ENCODE measurements at places on chromosomes 11 and 22.

- DNase-seq, result no peak
Observed at GRCh38 chr11:118052581-118053206, 24.2 kb upstream of the TMPRSS4 start.

GRCh38 chr11:7186190-7186589, 65.5 kb upstream of the SYT9 start:
- no peak for DNase-seq

GRCh38 chr11:134670247-134670782, 258.3 kb upstream of the B3GAT1 start:
- DNase-seq, result no peak

- no peak for DNase-seq
Observed at GRCh38 chr11:122814401-122814800, 23.9 kb upstream of the CRTAM start.

GRCh38 chr22:46969491-46969890, 207.0 kb downstream of the TBC1D22A start:
- DNase-seq, result no peak

- DNase-seq, result no peak
Observed at GRCh38 chr22:22894740-22895731, 7.4 kb downstream of the IGLL5 start.

DNA sequence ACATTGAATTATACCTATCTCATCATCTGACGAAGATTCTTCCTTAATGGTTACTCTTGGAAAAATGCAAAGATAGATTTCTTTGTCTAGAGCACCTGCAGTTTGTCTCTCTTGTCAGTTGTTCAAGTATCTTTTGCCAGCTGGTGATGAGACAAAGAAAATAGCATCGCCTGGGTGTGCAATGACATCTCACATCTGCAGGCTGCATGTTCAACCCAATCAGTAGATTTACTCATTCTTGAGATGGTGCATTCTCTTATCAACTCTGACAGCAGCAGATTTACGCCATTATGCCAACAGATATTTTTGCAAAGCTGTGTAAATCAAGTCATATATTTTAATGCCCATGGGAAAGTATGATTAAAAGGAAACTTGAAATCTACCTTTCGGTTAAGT, 164.6 kb upstream of the PDGFD start:
- no peak for DNase-seq

DNA sequence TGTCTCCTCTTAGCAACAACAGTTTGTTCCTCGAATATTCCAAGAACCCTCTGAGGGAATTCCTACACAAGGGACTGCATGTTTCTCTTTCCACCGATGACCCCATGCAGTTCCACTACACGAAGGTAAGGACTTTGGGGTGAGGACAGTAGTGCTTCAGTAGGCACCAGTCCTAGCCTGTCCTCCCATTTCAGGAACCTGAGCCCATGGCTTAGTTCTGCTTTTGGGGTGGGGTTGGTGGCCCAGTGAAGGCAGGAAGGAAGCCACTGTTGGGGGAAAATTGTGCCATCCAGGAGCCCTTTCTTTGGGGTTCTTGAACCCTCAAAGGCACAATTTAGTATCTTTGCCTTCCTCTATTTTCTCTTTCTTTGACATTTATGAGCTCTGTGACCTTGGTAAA, 38.2 kb downstream of the RNF141 start:
- no peak for DNase-seq

GRCh38 chr22:41481131-41481830, 12.4 kb downstream of the ACO2 start:
- DNase-seq, result no peak

DNA sequence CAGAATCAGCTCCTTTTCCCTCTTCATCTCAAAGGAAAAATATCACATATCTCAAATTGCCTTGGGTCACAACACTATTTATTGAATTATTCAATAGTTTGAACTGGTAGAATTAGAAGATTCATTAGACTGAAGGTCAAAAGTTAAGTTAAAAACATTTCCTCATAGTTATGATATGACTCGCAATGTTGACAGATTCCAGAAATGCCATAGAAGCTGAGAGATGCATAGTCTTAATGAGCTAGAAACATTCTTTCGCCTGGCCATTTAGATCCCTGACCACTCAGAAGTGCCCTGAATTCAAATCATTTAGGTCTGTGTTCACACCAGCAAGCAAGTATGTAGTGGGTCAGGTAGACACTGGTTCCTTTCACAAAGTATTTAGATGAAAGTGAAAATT, 44.4 kb downstream of the FAT3 start:
- DNase-seq, result no peak

DNA sequence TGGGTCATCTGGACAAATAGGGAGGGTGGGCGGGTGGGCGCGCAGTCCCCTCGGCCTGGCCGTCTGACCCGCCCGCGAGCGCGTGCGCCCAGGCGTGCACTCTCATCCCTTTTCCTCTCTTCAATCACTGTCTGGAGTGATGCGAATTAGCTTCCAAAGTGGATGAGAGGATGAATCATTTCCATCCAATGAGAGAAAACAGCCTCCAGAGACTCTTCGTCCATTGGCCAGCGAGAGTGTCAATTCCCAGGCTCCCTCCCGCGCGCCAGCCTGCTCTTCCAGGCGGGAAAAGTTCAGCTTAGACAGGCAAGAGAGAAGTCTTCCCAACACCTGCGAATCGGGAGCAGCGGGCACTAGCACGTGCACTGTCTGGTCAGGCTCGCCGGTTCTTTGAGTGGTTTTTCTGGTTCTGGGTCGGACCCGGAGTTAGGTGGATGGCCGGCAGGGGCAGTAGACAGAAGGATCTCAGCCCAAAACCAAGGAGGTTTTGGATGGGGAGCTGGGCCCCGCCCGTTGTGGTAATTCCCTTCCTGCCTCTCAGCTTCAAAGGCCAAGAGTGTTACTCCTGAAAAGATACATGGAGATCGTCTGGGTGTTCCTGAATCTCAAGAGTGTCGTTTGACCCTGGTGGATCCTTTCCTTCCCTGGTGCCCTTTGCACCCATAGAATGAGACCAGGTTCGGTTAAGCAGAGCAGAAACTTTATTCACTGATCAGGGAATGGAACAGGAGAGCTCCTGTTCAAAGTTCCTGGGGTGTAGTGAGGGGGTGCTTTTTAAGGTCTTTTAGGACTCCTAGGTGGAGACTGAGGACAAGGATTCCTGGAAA, 33.4 kb upstream of the GLYATL1 start:
- no peak for DNase-seq

DNA sequence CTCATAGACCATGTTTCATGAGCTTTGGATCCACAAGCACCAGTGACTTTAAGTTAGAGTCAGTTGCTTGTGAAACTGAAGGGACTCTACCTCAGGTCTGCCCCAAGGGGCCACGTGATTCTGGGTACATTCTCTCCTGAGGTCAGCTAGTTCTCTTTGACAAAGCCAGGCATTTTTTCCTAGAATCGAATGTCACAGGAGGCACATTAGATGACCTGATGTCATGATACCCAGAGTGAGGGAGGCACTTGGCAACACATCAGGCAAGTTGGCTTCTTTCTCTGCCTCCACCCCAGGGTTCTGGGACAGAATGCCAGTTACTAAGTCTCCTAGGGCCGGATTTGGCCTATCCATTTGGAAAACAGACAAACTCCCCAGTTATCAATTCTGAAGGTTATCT, 93.0 kb downstream of the APIP start:
- no peak for DNase-seq

DNA sequence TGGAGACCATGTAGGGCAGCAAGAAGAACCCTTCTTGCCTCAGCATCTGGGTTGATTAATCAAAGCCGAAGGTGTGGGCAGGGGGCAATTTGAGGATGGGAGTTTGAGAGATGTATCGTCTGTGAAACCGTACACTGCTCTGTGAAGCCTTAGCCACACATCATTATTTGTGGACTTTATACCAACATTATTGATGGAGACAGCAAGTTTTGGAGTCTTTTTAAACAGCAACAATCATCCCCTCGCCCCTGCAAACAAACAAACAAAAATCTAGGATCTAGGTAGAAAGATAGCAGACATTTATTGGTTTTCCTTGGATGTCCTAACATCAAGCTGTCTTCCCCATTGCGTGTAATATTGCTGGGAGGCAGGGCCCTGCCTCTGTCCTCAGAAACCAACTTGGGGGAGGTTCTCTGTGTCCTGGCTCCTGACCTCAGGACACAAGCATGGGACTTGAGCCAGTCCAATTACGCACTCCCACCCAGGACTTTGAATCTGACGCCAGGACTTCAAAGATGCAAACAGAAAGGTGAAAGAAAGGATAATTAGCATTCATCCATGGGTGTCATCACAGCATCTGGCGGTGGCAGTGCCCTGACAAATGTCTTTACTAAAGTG, 61.6 kb upstream of the PLET1 start:
- DNase-seq, result no peak

Data from Right ventricle myocardium inferior (tissue), 1 donor.